ENCODE measurements at places on chromosomes 7 and 10. TPM values are rescaled to one million over a fixed set of nuclear protein-coding genes. Genes with fewer than 3 reads are reported as not detected.

DNA sequence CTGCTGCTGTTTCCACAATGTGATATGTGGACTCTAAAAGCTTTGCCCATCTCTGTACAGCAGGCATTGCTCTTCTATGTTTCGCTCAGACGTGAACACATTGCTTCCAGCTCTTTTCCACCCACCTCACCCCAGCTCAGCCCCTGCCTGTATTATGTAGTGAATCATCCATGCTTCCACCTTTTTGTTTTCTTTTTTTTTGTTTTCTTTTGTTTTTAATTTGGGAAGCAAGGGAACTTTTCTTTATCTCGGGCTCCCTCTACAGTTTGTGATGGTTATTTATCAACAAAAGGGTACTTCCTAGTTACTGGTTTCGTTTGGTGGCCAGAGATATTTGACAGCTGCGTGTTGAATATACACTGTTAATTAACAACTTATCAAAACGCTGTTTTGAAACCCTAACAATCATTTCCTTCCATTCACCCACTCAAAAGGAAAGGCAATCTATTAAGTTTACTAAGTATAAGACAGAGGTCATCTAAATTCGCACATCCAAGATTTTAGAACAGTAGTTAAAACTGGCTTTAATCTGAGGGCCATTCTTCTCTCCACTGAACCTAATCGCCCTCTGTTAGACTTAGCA is 127.9 kb upstream of the STK17A start:
- DNase-seq: peak; percentile 32

GRCh38 chr10:47062441-47063200 is 151.4 kb downstream of the PTPN20 start:
- DNase-seq: no peak

GRCh38 chr10:29849126-29849833 is 210.1 kb downstream of the JCAD start:
- DNase-seq: no peak

- DNase-seq: no peak
Observed at GRCh38 chr7:158495216-158495615, 92.4 kb downstream of the PTPRN2 start.

DNA sequence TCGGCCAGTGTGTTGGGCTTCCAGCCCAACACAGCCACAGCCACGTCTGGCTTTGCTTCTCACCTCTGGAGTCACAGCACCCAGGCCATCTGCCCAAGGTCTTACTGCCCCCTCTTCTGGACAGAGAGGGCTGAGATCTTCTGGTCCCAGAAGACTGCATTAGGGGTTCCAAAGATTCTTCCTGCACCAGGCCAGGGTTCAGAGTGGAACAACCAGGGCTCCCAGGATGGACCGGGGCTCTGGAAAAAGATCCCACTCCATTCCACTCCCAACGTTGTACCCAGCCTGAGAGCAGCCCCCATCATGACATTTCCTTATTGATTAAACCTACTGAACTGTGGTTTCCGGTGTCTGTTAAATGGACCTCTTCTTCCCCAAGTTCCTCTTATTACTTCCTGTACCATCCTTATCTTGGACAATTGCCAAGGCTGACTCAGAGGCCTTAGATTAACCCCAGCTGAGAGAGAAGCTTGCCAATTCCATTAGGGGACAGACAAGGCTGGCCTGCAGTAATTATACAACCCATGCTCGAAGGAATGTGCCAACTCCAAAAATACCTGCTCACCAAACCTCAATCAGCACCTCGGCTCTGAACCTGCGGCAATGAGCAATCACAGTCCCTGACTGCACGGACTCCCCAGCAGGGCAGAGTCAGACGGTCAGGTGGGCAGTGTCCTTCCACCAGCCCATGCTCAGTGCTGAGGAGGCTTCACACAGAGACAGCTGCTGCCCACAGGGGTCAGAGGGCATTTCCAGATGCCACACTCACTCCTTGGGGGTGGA is 47.9 kb upstream of the NPFFR1 start:
- DNase-seq: peak; percentile 63

GRCh38 chr10:114199239-114199638 is 20.1 kb downstream of the TDRD1 start:
- DNase-seq: no peak

DNA sequence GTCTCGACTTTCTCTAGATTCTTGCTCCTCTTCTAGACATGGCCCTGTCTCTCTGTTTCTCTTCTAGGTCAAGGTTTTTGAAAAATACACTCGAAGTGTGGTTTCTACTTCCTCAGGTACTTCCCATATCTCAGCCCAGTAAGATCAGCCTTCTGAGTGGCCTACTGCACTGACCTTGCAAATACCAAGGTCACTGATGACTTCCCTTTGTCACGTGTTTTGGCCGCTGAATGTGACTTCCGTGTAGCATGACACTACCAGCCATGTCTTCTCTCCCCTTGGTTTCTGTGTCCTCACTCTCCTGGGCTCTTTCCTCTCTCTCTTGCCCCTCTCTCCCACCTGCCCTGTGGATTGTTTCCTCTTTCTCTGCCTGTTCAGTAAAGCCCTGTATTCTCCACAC is 7.9 kb upstream of the WIPF3 start:
- DNase-seq: no peak

- DNase-seq: no peak
Observed at GRCh38 chr7:79317728-79318127, 135.7 kb downstream of the MAGI2 start.

GRCh38 chr10:32328499-32328898 is 18.5 kb downstream of the EPC1 start:
- DNase-seq: no peak

DNA sequence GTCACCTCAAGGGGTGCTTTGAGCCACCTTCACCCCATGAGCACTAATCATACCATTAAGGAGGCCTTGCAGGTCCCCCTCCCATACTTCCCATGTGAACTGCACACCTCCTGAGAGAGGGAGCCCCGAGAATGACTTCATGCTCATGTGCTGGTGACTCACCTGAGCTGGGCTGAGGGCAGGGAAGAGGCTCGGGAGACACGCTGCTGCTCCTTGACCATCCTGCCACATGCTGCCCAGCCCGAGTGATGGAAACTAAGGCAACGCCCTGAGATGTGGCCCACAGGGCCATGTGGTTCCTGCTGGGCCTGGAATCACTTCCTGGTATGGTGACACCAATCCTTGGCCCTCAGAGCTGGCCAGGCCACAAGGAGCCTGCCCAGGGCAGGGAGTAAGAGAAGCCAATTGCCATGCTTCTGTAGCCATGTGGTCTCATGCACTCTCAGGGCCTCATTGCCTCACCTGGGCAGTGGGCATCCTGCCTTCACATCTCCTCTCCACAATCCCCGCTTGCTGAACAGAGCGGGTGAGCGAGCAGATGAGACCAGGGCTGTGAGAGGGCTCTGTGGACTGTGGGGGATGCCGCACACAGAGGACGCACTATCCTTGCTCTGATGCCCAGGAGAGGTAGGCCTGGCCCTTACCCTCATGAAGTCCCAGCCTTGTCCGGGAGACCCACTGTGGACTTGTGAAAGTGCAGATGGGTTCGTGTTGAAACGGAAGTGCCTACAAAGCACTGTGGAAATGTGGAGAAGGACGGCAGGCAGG is 18.3 kb upstream of the PPIF start:
- no peak for DNase-seq

- no peak for DNase-seq
Observed at GRCh38 chr10:95394161-95394880, 103.5 kb upstream of the PDLIM1 start.

DNA sequence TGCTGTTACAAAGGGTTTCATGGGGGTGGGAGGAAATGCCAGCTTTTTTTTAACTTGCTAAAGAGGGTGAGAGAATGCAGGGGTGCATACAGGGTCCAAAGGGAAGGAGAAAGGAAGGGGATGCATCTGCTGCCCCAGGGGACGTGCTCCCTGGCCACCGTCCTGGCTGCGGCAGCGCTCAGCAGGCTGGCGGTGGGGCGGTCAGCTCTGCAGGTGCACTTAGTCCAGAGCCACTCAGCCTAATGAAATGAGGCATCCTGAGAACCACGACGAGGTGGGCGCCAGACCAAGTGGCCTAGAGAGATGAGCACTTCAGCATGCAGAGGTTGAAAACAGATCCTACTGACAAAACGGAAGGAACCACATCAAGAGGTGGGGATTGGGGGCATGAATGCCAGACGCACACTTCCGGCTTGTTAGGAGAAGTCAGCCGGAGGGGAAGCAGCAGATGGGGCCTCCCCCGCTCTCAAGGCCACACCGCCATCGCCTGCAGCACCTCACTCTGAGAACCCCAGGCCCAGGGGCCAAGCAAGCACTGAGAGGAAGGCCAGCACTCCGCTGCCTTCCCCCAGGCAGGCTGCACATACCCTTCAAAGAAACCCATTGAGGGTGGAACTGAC is 94.5 kb downstream of the MAD1L1 start:
- no peak for DNase-seq

DNA sequence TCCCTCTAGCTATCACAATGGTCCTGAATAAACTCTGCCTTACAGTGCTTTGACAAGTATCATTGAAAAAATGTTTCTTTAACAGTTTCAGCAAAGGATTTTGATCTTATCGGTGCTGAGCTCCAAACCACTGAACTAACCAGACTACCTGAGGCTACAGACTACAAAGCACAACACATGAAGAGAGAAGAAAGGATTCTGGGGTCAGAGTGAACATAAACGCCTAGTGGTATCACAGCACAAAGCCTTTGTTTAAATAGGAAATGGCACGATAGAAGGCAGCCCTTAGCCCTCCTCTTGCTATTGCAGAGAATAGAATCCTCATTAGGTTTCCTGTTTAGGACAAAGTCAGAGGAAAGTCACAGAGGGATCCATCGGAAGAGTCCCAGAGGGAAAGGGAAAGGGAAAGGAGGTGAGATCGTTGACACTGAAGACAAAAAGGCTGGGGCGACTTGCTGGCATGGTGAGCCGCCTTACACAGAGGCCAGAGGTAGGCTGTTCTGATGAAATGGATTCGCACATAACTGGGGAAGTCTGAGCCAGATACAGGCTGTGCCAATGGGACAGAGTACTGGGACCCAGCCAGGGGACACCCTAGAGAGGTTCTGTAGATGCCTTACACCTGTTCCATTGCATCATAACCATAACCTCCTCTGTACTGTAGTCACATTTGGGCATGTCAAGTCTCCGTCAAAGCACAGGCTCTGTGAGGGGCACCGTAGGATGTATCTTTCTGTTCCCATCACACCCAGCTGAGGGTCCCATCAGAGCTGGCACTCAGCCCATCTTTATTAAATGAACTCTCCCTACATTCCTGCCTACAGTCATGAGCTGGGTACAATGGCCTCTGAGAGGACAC is 71.5 kb downstream of the XPNPEP1 start:
- peak; percentile 4 for DNase-seq

GRCh38 chr10:114095559-114096337 is 52.1 kb downstream of the ADRB1 start:
- DNase-seq: no peak

- DNase-seq: no peak
Observed at GRCh38 chr10:110057456-110057855, 49.7 kb downstream of the ADD3 start.

DNA sequence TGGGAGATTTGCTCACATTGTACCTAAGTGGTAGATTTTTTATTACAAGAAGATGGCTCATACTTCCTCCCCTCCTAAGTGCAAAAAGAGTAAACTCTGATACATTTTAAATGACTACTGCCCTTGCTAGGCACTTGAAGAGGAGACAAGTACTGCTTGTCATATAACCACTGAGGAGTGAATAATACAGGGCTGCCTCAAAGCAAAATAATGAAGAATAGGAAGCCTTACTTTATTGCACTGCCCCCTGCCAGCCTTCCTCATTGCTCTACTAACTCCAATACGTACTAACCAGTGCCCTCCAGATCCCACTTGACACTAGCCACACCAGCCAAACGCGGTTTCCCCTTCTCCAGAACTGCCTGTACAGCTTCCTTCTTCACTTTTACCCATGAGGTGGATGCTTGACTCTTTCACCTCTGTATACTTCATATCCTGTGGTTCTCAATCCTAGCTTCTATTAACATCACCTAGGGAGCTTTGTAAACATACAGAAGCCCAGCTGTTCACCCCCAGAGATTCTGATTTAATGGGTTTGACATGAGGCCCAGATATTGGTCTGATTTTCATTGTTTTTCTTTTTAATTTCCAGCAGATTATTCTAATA is 11.7 kb upstream of the MTERF1 start:
- no peak for DNase-seq

DNA sequence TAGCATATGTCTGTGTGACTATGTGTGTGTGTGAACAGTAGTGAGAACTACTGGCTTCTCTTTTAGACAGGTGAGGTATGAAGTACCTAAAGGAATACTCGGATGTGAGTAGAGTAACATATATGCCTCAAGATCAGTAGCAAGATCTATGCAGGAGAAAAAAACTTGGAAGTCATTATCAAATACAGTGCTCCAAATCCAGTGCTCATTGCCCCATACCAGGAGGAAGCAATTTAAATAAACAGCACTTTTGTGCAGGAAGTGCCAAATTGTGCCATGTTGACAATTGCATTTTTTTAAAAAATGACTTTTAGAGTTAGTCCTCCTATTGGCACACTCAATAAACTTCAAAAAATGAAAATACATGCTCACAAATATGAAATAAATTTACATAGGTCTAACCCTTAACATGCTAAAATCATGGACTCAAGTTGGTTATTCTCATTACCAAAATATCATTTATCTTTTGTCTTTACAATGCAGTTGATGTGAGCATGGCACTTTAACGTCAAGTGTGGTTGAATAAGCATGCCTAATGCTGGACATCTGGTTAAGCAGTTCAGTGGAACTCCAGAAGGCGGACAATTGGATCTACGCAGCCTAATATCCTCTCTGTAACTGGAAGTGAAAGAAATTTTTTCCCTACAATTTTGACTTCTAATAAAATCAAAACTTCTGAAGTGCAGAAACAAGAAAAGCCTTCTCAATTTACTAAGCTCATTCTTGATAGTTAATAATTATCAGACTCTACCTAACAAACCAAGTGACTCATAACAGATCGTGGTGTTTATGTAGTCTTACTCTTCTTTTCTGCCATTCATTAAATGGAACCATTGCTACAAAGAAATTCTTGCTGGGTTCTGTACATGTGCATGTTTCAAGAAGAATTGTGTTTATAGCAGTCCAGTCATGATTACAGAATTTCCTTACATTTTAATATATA is 195.2 kb downstream of the MDFIC start:
- DNase-seq: no peak

PIK3CG gene
- total RNA-seq: 1.9 TPM

CALY gene
- total RNA-seq: 6.6 TPM

RBP4 gene
- total RNA-seq: 2.5 TPM

ZNF804B gene
- 3.7 TPM for total RNA-seq

MSMB gene
- total RNA-seq: not detected

AKR1D1 gene
- not detected for total RNA-seq

Measured in cerebellum (tissue), 4 donors.